Natural killer cell (primary cell): ENCODE measurements at places on chromosomes 5 and 9.

DNA sequence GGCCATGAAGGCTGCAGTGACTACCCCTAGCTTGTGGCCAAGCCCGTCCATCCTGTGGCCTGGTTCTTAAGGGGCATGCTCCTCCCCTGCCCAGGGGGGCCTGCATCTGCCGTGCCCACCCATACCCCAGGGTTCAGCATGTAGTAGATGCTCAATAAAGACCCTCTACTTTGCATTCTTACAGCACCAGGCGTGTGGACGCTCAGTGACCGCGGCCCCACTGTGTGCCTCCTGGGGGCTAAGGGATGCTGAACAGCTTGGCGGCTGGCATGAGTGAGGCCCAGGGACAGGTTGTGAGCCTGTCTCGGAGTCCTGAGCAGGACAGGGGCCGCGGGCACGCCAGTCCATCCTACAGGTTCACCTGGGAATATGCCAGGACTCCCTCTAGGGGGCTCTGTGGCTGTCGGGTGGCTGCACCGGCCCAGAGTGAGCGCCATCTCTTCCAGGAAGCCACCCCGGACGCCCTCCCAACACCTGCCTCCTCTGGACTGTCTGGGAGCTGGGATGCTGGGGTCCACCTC, 9.1 kb downstream of the NOTCH1 start:
- no peak for DNase-seq

DNA sequence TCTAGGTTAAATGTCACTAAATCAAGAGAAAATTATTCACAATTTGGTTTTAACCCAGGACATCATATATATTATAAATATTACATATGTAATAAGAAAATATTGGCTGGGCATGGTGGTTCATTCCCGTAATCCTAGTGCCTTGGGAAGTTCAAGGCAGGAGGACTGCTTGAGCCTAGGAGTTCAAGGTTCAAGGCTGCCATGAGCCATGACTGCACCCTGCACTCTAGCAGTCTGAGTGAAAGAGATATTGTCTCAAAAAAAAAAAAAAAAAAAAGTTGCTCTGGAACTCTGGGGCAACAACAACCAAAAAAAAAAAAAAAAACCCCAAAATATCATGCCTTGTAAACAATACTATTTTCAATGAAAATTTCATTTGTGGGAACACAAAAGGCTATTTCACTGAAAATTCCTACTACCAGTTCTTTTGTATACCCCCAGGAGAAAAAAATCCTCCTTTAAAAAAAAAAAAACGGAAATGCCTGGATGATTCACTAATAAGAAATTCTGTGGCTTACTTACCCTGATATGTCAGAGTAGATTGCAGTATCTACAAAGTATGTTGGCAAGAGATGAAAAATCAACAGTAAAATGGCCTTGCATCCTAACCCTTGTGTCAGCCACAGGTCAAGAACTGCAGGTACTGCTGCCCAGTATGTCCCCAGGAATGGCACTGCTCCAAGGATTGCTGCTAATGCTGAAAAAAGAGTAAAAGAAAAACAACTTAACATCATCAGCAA, 22.6 kb upstream of the CTNNAL1 start:
- no peak for DNase-seq

DNA sequence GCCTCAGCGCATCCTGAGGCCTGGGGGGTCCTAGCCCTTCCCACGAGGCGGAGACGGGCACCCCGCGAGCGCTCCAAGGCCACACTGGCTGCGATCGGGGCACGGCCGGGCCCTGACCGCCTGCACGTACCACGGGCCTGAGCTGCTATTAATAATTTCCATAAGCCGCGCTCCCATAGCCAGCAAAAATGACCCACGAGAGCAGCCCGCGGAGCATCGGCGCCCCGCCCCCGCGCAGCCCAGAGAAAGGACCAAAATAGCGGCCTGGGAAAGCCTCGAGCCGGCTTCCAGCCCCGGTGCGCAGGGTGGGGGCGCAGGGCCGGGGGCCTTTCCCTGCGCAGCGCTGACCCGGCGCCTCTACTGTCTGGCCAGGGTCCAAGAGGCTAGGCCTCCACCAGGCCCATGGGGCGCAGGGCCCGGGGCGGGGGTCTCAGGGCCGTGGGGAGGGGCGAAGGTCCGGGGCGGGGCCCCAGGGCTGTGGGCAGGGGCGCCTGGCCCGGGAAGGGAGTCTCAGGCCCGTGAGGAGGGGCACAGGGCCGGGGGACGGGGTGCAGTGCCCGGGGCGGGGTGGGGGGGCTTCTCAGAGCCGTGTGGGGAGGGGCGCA, 54.4 kb downstream of the EXD3 start:
- no peak for DNase-seq

GRCh38 chr5:112333331-112333781, 85.7 kb downstream of the EPB41L4A start:
- DNase-seq, result no peak

GRCh38 chr5:39484673-39485072, 59.9 kb upstream of the DAB2 start:
- no peak for DNase-seq

- DNase-seq, result no peak
These were observed 94.5 kb downstream of the PDE4D start for GRCh38 chr5:59798862-59799667.

DNA sequence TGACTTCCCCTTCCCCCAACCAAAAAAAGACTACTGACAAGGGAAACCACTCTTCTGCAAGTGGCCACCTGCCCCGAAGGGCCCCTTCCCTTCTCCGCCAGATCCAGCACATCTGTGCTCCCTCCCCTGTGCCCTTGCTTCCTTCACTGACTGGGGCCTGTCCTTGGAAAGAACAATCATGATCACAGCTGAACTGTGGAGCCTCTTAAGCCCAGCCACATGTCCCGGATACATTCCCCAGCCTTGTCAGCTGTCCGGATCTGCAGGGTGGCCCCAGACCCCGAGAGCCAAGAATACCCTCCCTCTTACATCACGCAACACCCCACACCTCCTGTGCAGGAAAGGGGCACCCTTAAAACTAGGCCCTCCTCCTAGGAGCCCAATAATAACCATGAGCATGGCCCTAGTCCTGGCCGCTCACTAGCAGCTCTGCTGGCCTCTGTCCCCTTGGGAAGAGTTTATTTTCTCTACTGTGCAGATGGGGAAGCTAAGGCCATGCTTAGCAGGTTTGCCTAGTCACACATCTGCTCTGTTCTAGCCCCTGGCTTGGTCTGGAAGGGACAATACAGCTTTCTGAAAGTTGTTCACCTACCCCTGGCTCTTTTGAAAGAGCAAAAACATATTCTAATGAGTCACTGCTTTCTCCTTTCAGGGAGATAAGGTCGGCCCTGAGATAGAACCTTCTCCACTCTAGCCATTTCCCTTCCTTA, 3.8 kb downstream of the SPRY4 start:
- DNase-seq, result no peak

DNA sequence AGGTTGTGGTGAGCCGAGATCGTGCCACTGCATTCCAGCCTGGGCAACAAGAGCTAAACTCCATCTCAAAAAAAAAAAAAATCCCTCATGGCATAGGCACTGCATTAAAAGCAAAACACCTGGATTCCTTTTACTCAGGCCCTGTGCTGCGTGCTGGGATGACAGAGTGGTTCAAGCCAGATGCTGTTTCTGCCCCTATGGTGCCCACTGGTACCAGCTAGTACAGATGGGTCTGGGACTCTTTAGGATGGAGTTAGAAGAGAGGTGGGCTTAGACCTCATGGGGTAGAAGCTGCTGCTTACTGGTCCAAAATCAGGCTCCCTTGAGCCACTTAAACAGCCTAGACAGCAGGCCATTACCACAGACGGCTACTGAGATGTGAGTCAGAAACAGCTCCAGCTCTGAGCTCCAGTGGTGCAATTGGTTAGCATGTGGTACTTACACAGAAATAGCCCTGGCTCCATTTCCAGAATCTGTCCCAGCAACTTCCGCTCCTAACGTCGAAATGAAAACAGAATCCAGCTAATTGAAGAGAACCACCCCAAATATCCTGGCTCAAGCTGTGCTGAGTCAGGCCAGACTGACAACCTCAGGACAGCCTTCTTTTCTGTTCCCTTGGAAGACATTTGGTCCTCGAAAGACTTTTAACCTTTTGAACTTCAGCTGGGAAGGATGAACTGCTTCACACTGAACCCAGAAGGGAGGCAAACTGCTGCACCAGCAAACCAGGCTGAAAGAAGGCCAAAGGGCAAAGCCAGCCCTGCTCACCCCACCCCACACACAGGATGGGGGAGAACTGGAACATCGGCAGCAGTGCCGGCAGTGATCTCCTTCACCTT, 15.5 kb downstream of the C5orf15 start:
- DNase-seq, result no peak

GRCh38 chr9:114165407-114166102, 10.2 kb downstream of the COL27A1 start:
- no peak for DNase-seq

- DNase-seq, result no peak
These were observed 56.7 kb downstream of the ROPN1L start for GRCh38 chr5:10498350-10498749.

DNA sequence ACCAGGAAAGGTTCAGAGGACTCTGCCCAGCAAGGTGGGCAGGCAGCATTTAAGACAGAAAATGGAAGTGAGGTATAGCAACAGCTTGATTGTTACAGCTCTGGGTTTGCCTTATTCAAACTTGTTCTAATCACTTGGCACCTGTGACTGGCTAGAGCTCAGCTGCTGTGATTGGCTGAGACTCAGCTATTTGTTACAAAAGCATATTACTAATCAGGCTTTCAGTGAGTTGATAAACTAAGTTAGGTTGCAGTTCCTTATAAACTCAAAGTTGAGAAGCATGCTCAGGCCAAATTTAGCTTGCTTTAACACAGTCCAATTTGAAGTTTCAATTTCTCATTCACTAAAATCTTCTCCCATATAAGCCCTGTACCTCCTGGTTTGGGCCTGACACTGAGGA, 56.3 kb downstream of the GDA start:
- DNase-seq, result no peak

DNA sequence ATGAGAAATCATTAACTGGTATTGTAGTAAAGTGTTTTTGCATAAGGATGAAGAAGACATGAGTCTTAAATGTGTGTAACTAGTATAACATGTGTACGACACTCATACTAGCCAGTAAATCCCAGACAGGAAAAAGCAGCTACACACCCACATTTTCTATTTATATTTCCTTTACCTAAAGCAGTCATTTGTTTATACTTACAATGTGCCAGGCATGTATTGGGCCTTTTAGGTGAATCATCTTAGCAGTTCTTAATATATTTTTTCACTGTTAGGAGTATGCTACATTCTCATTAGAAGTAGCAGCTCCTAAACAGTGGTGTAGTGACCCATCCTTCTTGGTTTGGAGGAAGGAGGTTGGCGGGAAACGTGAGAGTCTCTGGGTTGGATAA, 55.8 kb upstream of the TMC1 start:
- no peak for DNase-seq

DNA sequence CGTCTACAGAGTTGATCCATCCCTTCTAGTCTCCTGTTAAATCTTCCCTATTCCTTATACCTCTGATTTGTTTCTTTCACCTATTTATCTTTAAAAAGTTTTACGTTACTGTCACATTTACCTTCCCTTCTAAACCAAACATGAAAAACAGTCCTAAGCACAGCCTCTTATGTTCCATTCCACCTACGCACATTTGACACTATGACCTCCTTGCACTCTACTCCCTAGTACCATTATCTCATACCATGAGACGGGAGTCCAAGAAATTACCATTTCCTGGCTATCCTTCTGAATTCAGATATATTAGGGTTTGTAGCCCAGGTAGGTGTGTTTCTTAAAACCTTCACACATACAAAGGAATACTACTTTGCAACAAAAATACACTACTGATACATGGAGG, 25.1 kb downstream of the FNIP1 start:
- DNase-seq, result no peak

- DNase-seq, result no peak
These were observed 249.1 kb downstream of the DIRAS2 start for GRCh38 chr9:90393365-90394152.

DNA sequence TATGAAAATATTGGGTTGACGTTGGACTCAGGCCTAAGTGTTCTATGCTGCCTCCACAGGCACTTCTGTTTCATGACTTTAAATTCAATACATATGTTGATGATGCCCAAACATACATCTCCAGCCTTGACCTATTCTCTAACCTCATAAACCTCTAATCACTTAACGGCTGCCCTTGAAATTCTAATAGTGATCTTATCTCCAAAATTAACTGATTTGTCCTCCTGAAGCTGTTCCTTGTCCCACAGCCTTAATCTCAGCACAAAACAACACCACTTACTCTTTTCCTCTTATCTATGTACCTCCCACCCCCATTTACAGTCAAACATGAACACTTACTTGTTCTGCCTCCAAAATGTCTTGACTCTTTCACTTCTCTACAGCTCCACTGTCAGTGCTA, 43.3 kb downstream of the FGF10 start:
- DNase-seq, result no peak
